ENCODE measurements at places on chromosomes 13 and 19.

- H3K36me3 ChIP-seq = no peaks in the 10 kb centered on the region
- no peak overlapping the region for H3K4me3 ChIP-seq
- DNase-seq = no peak
- no peaks in the 10 kb centered on the region for H3K27me3 ChIP-seq
Measured at GRCh38 chr13:37736045-37736444, 133.5 kb downstream of the TRPC4 start.

- no peak overlapping the region for H3K4me3 ChIP-seq
- no peak for DNase-seq
- no peaks in the 10 kb centered on the region for H3K27me3 ChIP-seq
- no peaks in the 10 kb centered on the region for H3K4me1 ChIP-seq
Measured at GRCh38 chr13:94933936-94934335, 221.6 kb upstream of the SOX21 start.

GRCh38 chr13:51825165-51825592, 19.8 kb downstream of the TMEM272 start:
- no peaks in the 10 kb centered on the region for H3K36me3 ChIP-seq
- peaks cover 15% of the 10 kb centered on the region for H3K4me1 ChIP-seq
- H3K27me3 ChIP-seq = no peaks in the 10 kb centered on the region
- DNase-seq = peak; percentile 54
- H3K4me3 ChIP-seq = no peak overlapping the region
- H3K27ac ChIP-seq = peak overlapping the region; percentile 24

GRCh38 chr13:111876506-111876905, 190.4 kb upstream of the SOX1 start:
- no peaks in the 10 kb centered on the region for H3K4me1 ChIP-seq
- H3K36me3 ChIP-seq = no peaks in the 10 kb centered on the region
- no peak for DNase-seq

DNA sequence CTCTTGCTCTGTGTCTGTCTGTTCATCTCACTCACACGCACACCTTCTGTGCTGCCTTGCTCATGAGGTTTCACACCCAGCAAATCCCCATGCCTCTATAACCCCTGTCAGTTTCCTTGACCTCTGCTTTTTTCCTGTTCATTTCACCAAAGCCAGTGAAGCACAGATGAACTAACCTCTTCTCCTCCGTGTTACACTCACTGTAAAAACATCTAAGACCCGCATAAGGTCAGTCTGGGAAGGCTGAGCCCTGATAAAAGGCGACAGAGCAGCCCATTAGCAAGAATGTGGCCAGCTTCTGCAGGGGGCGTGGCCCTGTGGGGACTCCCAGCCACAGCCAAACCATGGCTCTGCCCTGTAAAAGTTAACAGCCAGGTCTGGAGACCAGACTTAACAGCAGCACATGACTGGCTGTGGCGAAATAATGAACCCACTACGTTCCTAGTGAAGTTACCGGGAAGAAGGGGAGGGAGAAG, 42.8 kb upstream of the NPAS1 start:
- no peak for DNase-seq
- H3K4me1 ChIP-seq = peaks cover 12% of the 10 kb centered on the region
- H3K36me3 ChIP-seq = no peaks in the 10 kb centered on the region
- H3K4me3 ChIP-seq = no peak overlapping the region

- no peak within 1 kb of the TSS for H3K4me3 ChIP-seq
- H3K36me3 ChIP-seq = no peaks in the 10 kb centered on the region
- H3K27ac ChIP-seq = no peak within 1 kb of the TSS
- no peak for DNase-seq
Measured at GRCh38 chr19:3178377-3178972, at the start of gene S1PR4. S1PR4 (plus strand) TSS chr19:3178769; CDS start chr19:3178793, 24 bp downstream.

DNA sequence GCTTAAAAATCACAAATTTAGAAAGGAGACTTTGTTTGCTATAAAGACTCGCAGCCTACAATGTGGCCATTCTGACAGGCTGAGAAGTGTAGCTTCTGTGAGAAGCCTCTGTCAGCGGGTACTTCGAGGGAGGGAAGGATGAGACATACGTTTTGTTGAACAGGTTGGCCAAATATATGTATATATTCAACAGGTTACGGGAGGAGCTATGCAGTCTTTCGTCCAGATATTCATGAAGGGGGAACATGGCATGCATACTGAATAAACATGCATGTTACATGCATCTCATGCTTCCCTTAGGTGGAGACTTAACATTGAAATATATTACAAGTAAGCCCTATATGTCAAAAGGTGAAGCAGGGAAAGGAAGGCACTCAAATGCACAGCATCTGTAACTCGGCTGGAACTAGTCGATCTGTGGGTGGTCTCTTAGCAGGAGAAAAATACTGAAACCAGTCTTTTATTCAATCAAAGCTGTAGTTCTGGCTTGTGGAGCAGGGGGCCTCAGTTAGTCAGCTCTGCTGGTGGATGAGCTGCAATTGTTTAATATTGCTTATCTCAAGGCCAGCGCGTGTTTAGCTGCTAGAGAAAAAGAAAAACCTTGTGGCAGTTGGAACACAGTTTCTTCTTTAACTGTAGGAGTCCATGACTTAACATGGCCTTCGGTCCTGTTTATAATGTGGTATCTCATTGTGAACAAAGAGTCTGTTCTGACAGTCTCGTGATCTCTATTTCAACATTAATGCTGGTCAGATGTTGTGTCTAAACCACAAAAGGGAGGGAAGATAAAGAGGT, 94.3 kb downstream of the FAM216B start:
- no peak for DNase-seq
- no peaks in the 10 kb centered on the region for H3K36me3 ChIP-seq
- H3K4me1 ChIP-seq = no peaks in the 10 kb centered on the region
- H3K27me3 ChIP-seq = no peaks in the 10 kb centered on the region
- H3K4me3 ChIP-seq = no peak overlapping the region
- no peak overlapping the region for H3K27ac ChIP-seq

DNA sequence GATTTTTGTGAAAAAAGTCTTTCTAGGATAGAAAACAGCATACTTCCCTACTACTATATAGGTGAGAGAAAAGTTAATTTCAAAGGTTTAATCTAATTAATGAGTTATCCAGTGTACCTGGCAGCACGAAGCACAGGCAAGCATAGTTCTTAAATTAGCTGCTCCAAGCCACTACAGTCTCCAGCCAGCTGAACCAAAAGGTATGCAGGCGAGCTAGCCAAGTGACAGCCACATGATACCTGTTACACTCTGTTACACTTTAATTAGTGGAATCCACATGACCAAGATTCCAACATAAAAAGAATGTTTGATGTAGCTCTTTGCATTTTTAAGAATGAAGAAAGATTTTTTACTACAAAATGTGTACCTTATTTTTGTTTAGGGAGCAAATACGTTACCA, 15.5 kb downstream of the SLC25A30 start:
- H3K4me1 ChIP-seq = no peaks in the 10 kb centered on the region
- no peak for DNase-seq
- no peaks in the 10 kb centered on the region for H3K36me3 ChIP-seq
- H3K27ac ChIP-seq = no peak overlapping the region
- H3K4me3 ChIP-seq = no peak overlapping the region
- H3K27me3 ChIP-seq = no peaks in the 10 kb centered on the region

- no peaks in the 10 kb centered on the region for H3K36me3 ChIP-seq
- DNase-seq = no peak
- H3K27me3 ChIP-seq = no peaks in the 10 kb centered on the region
- no peak overlapping the region for H3K27ac ChIP-seq
Measured at GRCh38 chr13:99004978-99005377, 27.1 kb upstream of the DOCK9 start.

DNA sequence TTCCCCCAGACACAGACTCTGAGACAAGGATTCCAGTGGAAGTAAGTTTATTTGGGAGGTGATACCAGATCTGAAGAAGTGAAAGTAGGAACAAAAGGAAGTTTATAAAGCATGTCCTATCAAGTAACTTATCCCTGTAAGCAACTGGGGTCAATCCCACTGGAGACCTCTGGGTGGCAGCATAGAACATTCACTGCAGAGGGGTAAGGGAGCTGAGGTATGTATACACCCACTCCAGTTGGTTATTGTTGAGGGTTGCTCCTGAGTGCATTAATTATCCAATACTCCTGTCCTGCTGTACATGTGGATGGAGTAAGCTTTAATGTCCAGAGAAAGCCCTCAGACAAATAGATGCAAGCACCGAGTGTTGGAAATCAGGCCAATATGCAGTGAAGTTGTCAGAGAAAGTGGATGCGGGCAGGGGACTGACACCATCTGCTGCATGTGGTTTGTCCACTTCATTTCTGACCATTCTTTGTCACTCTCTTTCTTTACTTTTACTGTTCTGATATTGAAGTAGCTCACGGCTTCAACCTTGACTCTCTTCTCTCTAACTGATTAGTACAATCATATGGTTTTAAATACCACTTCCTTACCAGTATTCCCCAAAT, 46.7 kb downstream of the NOTCH3 start:
- no peaks in the 10 kb centered on the region for H3K36me3 ChIP-seq
- H3K4me1 ChIP-seq = no peaks in the 10 kb centered on the region
- H3K4me3 ChIP-seq = no peak overlapping the region
- no peak overlapping the region for H3K27ac ChIP-seq
- H3K27me3 ChIP-seq = peaks cover 77% of the 10 kb centered on the region
- peak; percentile 41 for DNase-seq

DNA sequence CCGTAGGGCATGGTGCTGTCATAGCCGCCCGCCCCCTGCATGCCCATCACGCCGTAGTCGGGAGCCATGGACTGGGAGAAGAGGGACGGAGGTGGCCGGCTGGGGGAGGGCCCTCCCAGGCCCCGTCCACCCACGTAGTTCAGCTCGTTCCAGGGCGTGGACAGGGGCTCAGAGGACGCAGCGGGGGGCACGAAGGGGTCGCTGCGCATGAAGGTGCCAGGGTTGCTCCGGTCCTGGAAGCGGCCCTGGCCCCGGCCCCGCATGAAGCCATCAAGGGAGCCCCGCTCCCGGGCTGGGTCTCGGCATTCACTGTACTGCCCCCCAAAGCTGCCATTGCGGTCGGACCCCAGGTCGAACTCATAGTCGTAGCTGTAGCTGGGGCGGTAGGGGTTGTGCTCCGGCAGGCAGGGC, 6.7 kb downstream of the AKAP8 start:
- DNase-seq = no peak
- peaks cover 4% of the 10 kb centered on the region for H3K4me1 ChIP-seq
- no peaks in the 10 kb centered on the region for H3K27me3 ChIP-seq

DNA sequence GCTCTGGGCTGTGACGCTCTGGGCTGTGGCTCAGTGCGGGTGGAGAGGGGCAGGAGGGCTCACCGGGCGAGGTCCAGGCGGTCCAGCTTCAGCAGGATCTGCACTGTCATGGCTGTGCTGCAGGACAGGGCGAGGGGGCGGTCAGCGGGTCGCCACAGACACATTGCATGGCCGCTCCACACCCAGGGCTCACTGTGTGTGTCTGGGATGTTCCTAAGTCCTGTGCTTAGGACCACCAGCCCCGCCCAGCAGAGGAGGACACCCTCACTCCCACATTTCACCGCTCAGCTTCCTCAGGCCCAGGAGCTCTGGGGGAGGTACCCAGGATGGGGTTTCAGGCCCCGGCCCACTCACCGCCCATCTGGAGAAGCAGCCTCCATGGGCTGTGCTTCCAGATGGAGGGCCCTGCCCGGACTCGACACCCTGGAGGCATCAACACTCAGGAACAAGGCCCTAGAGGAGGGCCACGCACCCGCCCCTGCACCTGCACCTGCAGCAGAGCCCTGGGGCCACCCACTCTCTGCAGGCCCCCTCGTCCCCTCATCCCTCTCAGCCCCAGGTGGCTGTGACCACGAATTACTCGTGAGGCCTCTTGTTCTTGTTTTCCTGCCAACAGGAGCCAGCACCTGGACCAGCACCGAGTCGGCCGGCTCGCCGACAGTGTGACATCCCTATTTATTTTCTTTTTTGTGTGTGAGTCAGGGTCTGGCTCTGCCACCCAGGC, 9.7 kb upstream of the CERS1 start:
- no peak for DNase-seq
- no peak overlapping the region for H3K27ac ChIP-seq
- H3K27me3 ChIP-seq = no peaks in the 10 kb centered on the region
- no peaks in the 10 kb centered on the region for H3K36me3 ChIP-seq
- no peaks in the 10 kb centered on the region for H3K4me1 ChIP-seq

DNA sequence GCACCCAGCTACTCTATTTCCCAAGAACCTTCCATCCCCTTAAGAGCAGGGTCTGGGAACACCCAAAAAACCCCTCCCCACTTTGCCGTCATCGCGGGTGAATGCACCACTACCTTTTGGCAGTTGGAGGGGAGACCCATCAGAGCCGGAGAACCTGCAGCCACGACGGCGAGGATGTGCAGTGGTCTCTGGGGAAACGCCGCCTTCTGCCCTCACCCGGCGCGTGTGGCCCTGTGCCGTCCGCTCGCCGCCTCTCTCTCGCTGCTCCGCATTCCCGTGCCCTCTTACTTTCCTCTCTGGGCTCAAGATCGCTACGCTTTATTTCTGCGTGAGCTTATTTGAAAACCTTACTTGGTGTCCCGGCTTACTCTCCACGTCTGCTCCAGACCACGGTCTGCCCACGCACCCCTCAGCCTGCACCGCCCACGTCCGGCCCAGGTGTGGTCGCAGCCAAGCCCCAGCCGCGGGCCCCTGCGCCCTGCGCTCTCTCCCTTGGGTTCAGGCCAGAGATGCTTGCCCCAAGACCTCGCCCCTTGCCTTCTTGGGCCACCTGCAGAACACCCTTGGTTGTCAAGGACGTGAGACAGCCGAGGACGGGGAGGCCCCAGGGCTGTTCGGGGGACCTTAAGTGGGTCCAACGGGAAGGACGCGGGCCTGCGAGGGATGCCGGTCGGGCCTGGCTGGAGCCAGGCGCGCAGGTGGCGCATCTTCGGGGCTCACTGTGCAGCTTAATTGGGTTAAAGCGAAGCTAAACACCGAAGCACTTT, 2.0 kb upstream of the MAB21L1 start:
- no peaks in the 10 kb centered on the region for H3K27me3 ChIP-seq
- H3K4me3 ChIP-seq = no peak overlapping the region
- H3K4me1 ChIP-seq = no peaks in the 10 kb centered on the region
- DNase-seq = no peak
- H3K27ac ChIP-seq = no peak overlapping the region
- no peaks in the 10 kb centered on the region for H3K36me3 ChIP-seq

DNA sequence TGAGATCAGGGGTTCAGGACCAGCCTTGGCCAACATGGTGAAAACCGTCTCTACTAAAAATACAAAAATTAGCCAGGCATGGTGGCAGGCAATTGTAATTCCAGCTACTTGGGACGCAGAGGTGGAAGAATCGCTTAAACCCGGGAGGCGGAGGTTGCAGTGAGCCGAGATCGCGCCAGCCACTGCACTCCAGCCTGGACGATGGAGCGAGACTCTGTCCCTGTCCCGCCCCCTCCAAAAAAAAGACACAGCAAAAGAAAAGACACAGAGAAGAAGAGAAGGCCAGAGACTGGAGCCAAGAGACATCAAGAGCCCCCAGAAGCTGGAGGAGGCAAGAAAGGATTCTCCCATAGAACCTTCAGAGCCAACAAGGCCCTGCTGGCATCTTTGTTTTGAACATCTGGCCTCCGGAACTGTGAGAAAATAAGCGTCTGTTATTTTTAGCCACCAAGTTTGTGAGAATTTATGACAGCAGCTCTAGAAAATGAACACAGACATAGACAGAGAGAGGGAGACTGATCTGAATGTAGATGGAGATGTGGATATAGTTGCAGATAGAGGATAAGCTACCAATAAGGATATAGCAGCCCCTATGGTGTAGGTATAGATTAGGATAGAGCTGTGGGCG, 25.7 kb upstream of the PNMA8B start:
- no peak for DNase-seq
- no peak overlapping the region for H3K27ac ChIP-seq
- no peaks in the 10 kb centered on the region for H3K4me1 ChIP-seq
- no peak overlapping the region for H3K4me3 ChIP-seq
- peaks cover 55% of the 10 kb centered on the region for H3K27me3 ChIP-seq
- no peaks in the 10 kb centered on the region for H3K36me3 ChIP-seq
